ENCODE measurements at places on chromosomes 12 and 14.

- DNase-seq = no peak
Measured at GRCh38 chr12:131098178-131098981, 144.7 kb downstream of the ADGRD1 start.

- DNase-seq = no peak
Measured at GRCh38 chr14:22012452-22012851, 338.8 kb upstream of the OR4E1 start.

GRCh38 chr12:22494319-22494718 is 50.0 kb downstream of the C2CD5 start:
- DNase-seq = no peak

DNA sequence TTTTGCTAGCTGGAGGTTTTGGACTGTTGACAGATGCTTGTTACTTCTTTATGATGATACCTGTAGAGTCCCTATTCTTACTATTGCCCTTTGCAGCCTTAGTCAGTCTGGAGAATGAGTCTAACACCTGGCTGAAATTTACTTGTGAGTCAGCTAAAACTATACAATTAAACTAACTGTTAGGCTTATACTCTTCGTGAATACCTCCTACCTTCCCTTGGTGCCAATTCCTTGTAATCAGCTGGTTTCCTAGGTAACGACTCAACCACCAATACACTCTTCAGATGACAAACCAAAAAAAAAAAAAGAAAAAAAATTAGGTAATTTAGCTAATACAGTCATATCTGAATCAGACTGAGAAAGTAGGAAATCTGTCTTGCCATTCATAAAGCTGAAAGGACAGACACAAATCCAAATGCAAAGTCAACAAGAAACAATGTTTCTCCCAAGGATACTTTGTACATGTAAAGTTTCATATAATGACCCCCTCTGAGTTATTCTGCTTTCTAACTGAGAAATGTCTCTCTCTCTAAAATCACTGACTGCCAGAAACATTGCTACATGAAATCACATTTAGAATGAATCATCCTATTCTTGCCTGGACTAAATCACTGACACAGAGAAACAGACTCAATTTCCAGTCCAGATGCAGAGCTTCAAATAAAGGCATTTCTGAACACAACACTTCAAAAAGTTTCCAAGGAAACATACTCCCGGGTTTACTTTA is 56.5 kb upstream of the CDKL1 start:
- no peak for DNase-seq

- DNase-seq = no peak
Measured at GRCh38 chr14:58353516-58354299, 42.0 kb upstream of the TOMM20L start.
